ENCODE measurements at places on chromosomes 5 and 9.

DNA sequence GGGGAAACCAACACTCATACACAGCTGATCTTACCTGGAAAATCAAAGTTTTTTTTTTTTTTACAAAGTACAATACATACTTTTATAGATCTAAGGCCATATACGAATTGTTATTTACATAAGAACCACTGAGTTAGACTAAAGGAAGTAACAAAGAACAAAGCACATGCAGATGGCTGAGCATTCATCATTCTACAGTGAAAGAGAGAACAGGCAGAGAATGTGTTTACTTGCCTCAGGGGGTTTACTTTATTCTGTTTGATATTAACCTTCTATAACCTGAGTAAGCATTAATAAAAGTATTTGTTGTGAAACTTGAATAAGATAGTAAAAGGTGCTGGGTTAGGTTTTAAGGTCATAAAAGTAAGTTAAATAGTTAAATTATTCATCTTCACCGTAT is 54.7 kb downstream of the SLC38A9 start:
- no peak for DNase-seq

DNA sequence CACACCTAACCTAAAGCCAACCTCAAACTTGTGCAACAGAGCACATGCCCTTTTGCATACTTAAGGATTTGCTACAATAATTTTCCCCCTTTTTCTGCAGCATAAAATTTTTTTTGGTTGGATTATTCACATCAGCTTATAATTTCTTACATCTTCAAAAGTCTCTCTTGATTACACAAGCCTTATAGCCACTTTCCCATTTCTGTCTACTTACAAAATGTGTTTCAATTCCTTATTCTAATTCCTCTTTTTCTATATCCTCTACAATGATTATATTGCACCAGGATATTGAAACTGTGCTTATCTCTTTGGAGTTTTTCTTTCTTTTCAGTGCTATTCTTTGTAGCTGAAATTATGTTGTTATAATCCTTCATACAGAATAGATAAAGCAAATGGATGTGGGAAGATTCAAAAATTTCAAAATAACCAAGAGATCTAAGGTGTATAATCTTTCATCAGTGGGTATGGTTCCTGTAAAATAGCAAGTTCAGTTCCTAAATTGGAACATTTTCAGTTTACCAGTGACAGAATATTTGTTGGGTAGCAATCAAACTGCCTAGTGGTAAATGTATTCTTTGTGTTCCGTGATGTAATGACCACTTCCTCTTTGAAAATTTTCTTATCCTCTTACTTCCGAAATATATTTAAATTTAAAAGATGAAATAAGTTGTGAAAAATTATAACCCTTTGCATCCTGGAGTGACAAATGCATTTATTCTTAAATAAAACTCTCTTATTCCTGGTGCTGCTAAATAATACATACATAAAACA is 386.8 kb upstream of the CHD1 start:
- DNase-seq = no peak

DNA sequence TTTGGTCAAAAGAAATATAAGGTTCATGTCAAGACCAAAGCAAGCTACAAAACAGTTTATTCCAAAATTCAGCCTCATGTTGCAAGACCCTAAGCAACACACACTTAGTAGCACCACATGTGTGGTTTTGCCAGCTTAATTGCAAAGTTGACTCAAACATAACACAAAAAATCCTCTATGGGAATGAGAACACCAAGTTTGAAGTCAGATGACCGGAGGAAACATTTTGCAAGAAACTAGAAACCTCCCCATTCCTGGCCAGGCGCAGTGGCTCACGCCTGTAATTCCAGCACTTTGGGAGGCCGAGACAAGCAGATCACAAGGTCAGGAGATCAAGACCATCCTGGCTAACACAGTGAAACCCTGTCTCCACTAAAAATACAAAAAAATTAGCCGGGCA is 261.8 kb downstream of the EBF1 start:
- no peak for DNase-seq

DNA sequence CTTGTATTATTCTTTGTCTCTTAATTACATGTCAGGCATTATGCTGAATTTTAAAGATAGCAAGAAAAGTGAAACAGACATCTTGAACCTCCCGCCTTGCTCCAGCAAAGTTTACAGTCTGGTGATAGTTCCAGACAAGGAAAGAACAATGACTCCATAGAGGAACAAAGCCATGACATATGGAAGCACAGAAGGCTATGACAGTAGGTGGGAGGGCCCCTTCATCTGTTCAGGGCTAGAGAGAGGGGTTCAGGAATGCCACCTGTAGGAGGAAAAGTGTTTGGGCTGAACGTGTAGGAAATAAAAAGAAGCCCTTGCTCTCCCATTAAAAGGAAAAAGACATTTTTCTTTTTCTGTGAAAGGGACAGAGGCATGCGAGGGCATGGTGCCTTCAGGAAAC is 315.6 kb downstream of the TRIM32 start:
- DNase-seq = no peak

DNA sequence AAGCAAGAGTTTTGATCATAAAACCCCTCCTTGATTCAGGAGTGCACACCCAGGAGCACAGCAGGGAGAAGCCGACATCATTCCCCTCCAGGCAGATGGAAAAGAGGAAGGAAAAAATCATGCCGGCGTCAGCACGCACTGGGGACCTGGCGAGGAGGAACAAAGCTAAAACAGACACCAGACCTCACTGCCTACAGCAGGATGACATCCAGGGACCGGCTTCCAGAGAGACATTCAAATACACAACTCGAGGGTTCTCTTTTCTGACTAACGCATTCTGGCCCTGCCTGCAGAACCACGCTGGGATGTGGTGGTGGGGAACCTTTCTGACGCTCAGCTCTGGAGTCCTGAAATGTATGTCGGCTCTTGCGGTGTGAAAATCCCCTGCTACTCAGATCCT is 2.7 kb downstream of the UBAC1 start:
- no peak for DNase-seq

- no peak for DNase-seq
Observed at GRCh38 chr9:116632990-116633838, 53.9 kb upstream of the TRIM32 start.

GRCh38 chr5:54663866-54664265 is 146.3 kb downstream of the SNX18 start:
- peak; percentile 75 for DNase-seq
